ENCODE measurements at places on chromosomes 7 and 10. TPM values are rescaled to one million over a fixed set of nuclear protein-coding genes. Genes with fewer than 3 reads are reported as not detected.

- DNase-seq: no peak
Observed at GRCh38 chr7:8320174-8320573, 58.2 kb upstream of the ICA1 start.

DNA sequence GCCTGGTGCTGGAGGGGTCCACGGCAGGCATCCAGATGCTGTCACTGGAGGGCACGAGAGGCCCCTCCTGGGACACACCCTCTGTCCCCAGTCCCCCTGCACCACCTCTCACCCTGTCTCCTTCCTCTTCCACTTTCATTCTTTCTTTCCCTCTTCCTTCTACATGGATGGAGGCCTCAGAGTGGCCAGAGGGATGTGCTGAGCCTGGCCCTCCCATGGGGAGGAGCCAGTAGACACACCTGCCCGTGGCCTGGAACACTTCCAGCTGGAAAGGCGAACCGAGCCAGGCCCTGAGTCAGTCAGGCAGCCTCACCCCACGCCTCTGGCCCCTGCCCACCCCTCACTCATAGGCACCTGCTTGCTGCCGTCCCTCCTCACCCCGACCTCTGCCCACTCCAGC, 55.9 kb upstream of the MXI1 start:
- DNase-seq: no peak

- DNase-seq: no peak
Observed at GRCh38 chr10:21532694-21533466, 1.2 kb upstream of the MLLT10 start.

DNA sequence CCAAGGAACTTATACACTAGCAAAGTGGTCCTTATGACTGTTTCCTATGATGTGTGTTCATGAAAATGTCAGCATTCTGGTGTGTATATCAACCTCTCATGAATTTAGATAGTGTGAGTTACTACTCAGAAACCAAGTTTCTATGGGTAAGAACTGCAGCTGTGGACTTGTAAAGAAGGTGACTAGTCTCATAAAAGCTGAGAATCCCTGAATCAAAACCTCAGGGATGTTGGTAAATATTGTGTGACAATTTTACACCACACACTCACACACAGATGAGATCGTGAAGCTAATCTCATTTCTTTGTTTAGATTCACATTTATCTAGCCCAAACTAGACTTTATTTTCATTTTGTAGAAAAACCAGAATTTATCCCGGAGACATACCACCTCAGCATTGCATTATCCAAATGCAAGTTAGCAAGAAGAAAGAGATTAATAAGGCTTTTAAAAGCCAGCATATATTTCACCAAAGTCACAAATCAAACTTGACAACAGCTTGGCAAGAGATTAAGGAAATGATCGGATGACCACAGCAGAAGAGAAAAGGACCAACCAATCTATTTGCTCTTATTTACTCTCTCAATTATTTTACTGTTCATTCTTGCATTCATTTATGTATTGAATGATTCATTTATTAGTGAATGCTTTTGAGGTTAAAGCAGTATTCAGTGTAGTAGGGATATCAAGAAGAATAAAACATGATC, 92.9 kb downstream of the PLXDC2 start:
- no peak for DNase-seq

DNA sequence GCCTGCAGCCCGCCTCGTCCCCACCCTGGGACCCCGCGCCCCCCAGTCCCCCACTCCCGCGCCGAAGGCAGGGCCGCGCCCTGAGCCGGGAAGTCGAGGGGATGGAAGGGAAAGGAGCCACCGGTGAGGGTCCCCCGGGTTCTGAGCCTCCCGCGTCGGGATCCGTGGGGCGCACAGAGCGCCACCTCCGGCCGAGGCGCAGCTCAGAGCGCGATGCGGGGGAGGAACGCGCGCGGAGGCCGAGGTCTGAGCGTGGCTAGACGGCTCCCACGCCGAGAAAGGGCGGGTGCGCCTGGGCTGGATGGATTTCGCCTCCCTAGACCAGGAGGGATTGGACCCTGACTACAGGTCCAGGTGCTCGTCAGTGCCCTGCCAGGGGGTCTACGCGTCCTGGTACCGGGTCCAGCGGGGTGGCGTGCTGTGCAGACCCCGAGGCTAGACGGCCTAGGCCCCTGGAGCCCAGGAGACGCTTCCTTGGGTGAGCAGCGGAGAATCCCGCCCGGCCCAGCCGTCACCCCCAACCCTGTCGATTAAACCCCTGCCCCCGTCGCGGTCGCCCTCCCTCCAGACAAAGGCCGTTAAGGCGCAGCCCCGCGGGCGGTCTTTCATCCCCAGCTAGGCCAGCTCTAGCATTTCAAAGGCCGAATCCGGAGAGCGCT, 986 bp upstream of the PDGFA start:
- no peak for DNase-seq

DNA sequence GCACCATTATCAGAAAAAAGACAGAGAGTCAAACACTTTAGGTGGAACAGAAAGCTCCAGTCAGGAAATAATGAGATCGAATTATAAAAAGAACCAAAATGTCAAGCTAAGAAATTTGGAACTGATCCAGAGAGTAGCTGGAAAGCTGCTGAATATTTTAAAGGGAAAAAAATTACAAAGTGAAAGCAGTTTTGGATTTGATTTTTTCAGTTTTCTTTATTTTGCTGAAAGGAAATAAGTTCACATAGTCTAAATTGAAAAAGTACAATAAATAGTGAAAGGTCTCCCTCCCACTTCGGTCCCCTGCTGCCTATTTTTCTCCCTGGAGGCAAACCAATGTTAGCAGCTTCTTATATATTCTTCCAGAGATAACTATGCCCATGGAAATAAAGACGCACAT, 11.3 kb upstream of the TOMM7 start:
- DNase-seq: no peak

- no peak for DNase-seq
Observed at GRCh38 chr7:154748089-154748786, 254.7 kb downstream of the PAXIP1 start.

DNA sequence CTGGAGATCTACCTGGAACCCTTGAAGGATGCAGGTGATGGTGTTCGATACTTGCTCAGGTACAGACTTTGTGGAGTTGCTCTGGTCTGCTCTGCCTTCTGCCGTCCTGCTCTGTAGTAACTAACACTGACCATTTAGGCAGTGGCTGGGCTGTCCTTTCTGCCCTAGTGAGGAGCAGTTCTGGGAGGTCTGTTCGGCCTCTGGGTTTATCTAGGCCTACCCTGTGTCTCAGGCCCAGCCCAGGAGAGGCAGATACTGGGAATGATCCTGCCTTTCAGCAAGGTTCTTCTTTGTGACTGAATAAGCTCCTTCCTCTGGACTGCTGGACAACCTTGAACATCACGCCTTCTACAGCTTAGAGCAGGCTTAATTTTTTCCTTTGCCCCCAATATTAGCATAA, 1.7 kb downstream of the ZFYVE27 start:
- DNase-seq: no peak

DNA sequence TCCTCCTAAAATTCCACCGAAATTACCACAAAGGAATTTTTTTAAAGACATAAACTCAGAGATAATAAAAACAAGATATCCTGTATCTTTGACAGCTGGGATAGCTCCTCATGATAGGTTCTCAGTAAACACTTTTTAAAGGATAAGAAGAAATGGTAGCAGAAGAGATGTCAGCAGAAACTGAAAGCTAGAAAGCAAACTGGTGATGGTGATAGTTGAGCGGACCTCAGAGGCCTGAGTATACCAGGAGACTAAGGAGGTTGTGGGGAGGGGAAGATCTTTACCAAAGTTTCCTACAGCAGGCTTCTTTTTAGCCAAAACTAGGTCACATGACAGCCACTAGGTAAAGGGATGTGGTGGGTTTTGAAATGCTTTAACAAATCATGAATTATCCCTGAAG, 22.5 kb downstream of the PCGF5 start:
- no peak for DNase-seq

GRCh38 chr7:20312562-20312961, 18.1 kb upstream of the ITGB8 start:
- DNase-seq: no peak

- DNase-seq: no peak
Observed at GRCh38 chr10:12780634-12781601, 220.6 kb downstream of the CCDC3 start.

DNA sequence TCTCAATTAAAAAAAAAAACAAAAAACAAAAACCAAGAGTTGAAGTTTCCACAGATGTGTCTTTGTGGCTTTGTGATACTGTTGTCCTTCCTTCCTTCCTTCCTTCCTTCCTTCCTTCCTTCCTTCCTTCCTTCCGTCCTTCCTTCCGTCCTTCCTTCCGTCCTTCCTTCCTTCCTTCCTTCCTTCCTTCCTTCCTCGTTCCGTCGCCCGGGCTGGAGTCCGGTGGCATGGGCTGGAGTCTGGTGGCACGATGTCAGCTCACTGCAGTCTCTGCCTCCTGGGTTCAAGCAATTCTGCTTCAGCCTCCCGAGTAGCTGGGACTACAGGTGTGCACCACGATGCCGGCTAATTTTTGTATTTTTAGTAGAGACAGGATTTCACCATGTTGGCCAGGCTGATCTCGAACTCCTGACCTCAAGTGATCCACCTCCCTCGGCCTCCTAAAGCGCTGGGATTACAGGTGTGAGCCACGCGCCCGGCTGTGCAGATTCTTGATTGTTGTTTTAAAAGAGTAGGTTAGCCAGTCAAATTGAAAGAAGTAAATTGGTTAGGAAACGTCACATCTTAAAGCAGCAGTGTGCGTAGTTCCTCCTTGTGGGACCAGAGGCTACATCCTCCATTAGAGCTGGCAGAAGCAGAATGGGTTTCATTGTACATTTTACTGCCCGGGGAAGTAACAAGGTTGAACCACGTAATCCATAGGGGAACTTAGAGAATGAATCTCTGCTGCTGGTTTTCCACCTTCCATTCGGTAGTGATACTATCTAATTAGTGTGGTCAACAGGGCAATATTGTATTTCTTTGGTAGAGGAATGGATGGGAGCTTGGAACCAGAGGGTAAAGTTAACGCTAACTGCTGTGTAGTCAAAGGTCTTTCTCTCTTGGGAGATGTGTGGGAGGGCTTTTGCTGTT, 20.6 kb downstream of the DNAJB6 start:
- DNase-seq: no peak

DNA sequence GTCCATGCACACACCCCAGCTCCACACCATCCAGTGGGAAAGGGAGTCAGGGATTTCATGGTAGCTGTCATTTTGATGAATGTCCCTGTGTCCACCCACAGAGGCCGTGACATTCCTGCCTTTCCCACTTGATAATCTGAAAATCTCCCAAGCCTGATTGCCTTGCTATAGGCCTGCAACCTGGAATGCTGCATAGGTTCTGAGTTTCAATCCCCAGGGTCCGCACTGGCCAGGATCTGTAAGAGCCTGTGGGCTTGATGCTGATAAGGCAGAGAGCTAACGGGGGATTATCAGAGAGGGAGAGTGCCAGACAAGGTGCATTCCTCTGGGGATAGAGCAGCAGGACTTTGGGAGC, 57.5 kb downstream of the RBM20 start:
- no peak for DNase-seq

- DNase-seq: no peak
Observed at GRCh38 chr10:126256864-126257263, 131.4 kb downstream of the ADAM12 start.

GRCh38 chr7:80428161-80429054, 83.5 kb downstream of the GNAT3 start:
- no peak for DNase-seq

DNA sequence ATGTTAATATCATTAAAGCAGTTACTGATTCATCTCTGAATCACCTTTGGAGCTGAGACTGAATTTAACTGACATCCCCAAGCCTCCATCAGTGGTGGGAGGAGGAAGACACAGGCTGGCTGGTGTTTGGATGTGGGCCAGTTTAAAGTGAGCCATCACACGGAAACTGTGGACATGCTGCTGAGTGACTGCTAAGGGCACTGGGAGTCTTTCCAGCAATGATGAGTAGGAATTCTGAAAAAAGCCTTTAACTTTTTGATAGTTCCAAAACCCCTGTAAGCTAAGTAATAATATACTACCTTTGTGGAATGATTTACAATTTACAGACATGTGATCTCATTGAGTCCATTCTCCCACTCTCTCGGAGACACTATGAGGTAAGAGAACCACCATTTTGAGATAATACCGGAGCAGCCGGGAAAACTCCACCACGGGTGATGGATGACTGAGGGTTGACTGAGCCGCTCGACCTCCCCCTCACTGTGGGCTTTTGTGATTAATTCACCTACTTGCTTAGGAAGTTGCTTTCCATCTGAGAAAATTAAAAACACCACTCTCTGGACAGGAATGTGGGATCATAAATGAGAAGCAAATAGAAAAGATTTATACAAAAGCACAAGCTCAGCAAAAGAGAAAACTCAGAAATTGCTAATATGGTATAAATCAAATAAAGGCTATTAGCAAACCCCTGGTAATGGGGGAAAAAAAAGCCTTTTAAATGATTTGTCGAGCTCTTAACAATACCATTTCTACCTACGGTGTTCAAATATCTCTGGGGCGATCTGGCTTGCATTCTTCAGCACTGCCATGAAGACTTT, 194.8 kb downstream of the FANK1 start:
- no peak for DNase-seq

GRCh38 chr10:110357252-110357780, 52.6 kb upstream of the SMNDC1 start:
- DNase-seq: no peak

DNA sequence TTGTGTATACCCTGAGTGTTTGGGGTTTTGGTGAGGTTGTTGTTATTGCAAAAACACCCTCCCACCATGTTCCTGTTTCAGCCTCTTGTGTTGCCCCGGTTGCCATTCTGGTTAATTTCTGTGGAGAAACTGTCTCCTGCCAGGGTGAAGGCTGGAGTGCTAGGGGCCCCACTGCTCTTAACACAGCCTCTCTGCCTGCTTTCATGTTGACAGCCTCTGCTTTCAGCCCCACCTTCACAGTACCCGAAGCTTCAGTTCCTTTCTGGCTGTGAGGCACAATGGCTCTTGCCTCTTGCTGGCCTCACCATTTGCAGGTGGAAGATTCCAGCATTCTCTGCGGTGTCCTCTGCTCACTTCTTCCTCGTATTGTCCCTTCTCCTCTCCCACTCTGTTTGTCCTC, 19.2 kb downstream of the SLC18A2 start:
- DNase-seq: no peak

- no peak for DNase-seq
Observed at GRCh38 chr10:92076722-92077121, 153.2 kb downstream of the BTAF1 start.

GRCh38 chr7:132783824-132784223, 207.6 kb upstream of the PLXNA4 start:
- no peak for DNase-seq

The CD36 gene
- 94.8 TPM for total RNA-seq

The GRM3 gene
- not detected for total RNA-seq

The MMP21 gene
- not detected for total RNA-seq

The OR2A12 gene
- not detected for total RNA-seq

The CALML3 gene
- total RNA-seq: not detected

The UBTD1 gene
- total RNA-seq: 10.2 TPM

The ATOH7 gene
- total RNA-seq: not detected

The PPIF gene
- total RNA-seq: 5.7 TPM

The GIMAP7 gene
- total RNA-seq: 21.4 TPM

The MSRB2 gene
- 21.3 TPM for total RNA-seq

The AS3MT gene
- 6.2 TPM for total RNA-seq

The COL13A1 gene
- 23.1 TPM for total RNA-seq

The MMRN2 gene
- total RNA-seq: 49.4 TPM

The TMEM213 gene
- total RNA-seq: not detected

The SFTPD gene
- total RNA-seq: not detected
